ENCODE measurements at places on chromosomes 5 and 9.

DNA sequence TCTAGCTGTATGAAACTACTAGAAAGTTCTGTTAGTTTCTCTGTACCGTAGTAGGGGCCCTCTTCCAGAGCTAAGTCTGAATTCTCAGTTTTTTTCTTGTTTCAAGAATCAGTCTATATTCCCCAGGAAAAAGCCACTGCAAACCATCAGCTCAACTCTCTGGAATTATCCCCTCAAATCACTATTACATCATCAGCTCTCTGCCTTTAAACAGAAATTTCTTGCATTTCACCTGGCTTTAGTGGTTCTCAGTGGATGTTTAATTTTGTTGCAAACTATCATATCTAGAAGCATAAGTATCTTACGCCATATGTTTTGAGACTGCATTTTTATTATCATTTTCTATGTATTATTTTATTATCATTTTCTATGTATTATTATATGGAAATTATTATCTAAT lies 55.2 kb upstream of the PPP2CA start:
- DNase-seq, result no peak

DNA sequence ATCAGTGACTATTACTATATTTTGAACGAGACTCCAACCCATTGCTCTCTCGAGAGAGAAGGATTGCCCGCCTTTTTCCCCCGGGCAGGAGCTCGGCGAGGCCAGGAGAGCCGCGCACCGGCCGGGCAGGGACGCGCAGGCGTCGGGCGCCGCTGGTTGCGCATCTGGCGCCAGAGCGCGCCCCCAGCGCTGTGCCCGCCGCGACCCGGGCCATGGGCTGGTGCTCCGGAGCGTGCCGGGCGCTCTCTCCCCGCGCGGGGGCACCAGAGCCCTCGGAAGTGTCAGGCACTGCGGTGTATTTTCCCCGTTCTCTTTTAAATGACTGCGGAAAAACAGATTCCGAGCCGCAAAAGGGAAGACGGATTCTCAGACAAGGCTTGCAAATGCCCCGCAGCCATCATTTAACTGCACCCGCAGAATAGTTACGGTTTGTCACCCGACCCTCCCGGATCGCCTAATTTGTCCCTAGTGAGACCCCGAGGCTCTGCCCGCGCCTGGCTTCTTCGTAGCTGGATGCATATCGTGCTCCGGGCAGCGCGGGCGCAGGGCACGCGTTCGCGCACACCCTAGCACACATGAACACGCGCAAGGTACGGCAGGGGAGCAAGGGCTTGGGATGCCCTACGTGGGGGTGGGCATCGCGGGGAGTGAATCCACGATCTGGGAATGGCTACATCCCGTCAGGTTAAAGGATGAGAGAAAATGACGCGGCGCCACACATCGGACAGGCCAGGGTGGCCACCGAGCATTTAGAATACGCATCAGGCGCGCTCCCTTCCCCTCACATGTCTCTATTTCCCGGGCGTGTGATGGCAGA lies 1.1 kb upstream of the NTRK2 start:
- DNase-seq, result peak; percentile 5

- no peak for DNase-seq
These were observed 19.1 kb downstream of the GFI1B start for GRCh38 chr9:132997591-132997990.

GRCh38 chr5:138869763-138870500 lies 5.2 kb downstream of the LRRTM2 start:
- no peak for DNase-seq

- no peak for DNase-seq
These were observed 28.5 kb upstream of the PLPPR1 start for GRCh38 chr9:100999906-101000544.

DNA sequence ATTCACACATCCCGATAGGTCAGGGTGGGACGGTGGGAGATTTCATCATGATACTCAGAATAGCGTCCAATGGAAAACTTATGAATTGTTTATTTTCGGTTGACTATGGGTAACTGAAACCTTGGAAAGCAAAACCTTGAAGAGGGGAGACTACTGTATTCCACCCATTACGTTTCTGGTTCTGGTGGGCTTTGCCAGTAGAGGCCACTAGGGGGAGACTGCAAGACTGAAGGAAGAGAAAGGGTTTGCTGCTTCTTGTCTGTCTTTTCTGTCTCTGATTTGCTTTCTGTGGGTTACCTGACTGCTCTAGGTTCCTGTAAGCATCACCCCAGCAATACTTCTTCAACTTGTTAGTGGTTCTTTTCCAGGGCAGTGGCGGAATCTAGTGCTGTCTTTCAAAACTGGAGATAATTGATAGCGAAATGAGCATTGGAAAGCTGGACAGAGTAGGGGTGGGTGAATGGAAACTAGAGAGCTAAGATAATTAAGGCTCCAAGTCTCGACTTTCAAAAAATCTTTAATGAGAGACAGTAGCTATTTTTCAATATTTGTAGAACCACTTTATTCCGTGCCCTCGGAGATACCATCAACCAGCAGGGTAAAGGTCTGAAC lies 27.0 kb downstream of the GRIN3A start:
- DNase-seq, result no peak

- DNase-seq, result no peak
These were observed at the start of gene DIPK1B for GRCh38 chr9:136711751-136712689. Gene DIPK1B, plus strand, starts transcription at chr9:136712572. Its CDS starts 94 bp downstream, at chr9:136712666.

DNA sequence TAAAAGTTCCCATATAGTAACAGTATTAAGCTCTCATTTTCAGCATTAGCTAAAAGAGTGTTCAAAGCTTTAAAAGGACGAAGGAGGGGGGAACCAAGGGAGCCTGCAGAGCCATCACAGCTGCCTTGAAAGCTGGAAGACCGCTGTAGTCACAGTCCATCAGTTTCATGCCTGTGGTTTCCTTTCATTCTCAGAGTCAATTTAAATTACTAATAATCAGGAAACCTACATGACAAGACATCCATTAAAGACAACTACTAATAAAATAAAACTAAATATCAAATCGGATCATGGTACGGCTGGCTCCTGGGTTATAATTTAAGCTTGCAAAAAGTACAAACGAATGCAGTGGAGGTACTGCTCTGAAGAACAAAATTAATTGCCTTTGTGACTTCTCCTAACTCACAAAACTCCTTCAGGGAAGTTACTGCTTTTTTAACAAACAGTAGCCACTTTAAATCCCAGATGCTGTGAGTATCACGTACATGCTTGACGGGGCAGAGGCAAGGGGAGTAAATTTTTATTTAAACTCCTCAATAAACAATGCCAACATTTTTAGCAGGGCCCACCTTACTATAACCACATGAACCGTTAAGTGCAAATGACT lies 213.5 kb downstream of the DENND1A start:
- DNase-seq, result no peak

DNA sequence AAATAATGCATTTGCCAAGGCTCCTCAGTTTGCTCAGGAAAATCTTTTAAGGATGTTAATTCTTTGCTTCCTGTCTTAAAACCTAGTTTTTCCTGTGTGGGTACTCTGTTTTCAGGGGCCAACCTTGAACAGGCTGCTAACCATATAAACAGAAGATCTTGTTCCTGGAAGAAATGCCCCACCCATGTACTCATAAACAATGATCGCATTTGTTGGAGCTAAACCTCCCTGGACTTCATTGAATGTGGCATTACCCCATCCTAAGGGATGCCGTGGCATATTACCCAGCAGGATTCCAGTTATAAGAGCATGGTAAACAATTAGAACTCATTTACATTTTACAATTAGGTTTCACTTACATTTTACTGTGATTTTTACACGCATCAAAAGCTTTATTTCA lies 436.0 kb downstream of the ZNF608 start:
- DNase-seq, result no peak

- no peak for DNase-seq
These were observed 11.6 kb downstream of the ORM2 start for GRCh38 chr9:114341152-114341830.

- no peak for DNase-seq
These were observed 79.6 kb downstream of the RAI14 start for GRCh38 chr5:34735491-34736426.

GRCh38 chr5:1294835-1295649 lies at the start of gene TERT:
Gene TERT, minus strand, starts transcription at chr5:1295068. Its CDS starts 79 bp downstream, at chr5:1294989.
- DNase-seq, result no peak

GRCh38 chr5:124675931-124676846 lies 70.2 kb downstream of the ZNF608 start:
- no peak for DNase-seq

GRCh38 chr5:132622608-132623007 lies 35.4 kb upstream of the IL13 start:
- DNase-seq, result no peak

- DNase-seq, result no peak
These were observed 53.3 kb downstream of the PRRC2B start for GRCh38 chr9:131447148-131447547.

DNA sequence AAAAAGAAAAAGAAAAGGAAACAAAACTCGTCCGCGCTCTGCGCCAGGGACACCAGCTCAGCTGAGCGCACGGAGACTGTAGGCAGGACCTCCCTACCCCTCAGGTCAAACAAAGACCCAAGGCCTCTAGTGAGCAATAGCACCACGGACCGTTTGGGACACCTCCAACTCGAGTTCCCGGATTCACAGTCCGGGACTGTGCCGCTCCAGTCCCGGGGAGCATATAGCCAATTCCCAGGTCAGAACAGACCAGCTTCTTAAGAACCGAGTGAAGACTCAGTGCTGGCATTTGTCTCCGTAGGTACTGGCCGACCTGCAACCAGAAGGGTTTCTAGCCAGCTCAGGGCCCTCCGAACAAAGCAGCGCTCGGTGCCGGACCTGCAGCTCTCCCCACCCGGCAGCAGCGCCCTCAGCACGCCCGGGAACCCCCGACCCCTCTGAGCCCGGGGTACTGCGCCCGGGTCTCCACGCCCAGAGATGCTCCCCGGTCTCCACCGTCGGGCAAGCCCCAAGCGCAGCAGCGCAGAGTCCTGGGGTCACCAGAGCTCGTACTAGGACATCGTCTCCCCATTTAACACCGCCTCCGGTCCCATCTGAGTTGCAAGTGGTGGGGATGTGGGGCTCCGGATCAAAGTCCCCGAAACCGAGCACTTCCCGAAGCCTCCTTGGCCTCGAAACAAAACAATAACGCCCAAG lies 591 bp downstream of the ABCA1 start:
- peak; percentile 27 for DNase-seq

- no peak for DNase-seq
These were observed 56.9 kb downstream of the ACER2 start for GRCh38 chr9:19465586-19466279.

DNA sequence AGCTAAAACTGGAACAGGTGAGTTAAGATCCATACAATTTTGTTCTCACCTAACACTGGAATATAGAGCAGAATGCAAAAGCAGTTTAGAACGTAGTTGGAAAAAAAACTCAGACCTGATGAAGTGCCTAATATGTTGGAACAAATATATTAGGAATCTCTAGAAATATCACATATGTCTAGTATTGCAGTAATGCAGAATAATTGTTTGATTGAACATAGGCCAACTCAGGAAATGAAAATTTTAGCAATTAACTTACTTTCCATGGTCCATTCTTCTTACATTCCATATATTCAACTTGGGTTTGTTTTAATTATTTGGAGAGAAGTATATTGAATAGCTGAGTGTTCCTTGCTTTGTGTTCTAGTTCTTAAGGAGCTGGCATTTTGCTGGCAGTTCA lies 111.8 kb upstream of the ADAMTSL1 start:
- DNase-seq, result no peak

DNA sequence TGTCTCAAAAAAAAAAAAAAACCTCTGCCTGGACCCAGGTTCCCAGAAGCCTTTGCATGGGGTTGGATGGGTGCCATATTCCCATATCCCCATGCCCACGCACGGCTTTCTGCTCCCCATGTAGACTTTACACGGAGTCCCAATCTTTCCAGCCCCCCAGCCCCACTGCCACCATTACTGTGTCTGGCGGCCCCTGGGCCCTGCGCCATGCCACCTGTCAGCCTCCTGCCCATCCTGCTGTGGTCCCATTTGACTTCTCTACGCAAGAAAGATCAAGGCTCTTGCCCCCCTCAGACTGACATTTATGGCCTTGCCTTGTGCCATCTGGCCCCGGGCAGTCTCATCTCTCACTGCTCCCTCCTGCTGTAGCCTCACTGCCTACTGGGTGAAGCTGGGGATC lies 6.5 kb upstream of the AK1 start:
- DNase-seq, result no peak

DNA sequence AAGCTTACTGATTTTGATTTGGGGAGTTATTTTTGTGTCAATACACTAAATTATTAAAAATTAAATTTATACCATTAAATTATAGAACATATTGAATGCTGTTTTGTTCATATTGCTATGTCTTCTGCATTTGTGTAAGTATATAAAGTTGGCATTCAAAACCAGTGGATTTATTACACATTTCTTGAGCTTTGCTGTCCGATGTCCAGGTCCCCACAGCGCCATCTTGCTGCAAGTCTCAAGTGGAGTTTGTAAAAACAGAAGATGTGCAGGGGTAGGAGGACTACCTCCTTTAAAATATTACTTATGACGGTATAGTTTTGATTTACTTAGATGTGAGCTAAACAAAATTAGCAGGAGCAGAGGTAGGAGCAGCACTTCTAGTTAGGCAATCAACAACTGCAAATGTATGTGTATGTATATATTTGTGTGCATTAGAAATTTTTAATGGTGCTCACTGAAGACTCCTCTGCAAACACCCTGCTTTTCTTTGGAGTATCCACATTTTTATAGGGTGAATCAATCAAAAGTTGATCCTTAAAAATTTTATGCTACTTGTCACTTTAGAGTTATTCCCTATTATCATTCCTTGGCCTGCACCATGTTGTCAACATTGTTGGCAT lies 37.4 kb downstream of the CPEB4 start:
- DNase-seq, result no peak

DNA sequence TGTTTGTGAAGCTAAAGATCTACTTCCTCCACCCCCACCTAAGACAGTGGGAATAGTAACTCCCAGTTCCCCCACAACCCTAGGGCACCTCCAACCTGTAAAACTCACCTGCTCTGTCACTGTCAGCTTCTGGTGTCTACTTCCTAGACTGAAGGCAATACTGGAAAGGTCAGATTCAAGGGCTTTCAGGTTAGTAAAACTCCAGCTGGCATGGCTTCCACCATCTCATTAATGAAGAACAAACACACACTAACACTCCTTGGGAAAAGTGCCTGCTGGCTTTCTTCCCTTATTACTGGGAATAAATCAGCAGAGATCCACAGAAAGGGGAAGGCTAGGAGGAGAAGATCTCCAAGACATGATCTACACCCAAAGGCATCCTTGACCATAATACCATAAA lies 109.9 kb downstream of the TMEM174 start:
- DNase-seq, result peak; percentile 60

- DNase-seq, result no peak
These were observed 16.0 kb upstream of the PAPPA start for GRCh38 chr9:116137581-116137980.

DNA sequence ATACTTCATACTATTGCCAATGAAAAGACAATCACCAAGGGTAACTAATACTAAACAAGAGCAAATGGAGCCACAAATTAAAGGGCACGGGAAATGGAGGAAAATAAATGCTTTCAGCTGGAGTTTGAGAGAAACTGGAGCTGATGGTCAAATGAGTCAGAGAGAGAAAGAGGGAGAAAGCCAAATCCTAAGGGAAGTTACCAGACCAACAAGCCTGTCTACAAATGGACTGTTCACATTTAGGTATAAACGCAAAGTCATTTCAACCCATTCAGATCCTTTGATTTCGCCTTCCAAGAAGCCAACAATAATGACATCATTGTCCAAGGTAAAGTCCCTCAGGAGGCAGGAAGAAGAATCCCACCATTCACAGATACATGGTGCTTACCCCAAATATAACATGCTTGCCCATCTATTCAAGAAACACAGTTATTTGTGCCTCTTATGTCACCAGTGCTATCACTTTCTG lies 351.8 kb downstream of the RAB3C start:
- DNase-seq, result no peak

GRCh38 chr9:36902080-36902716 lies 131.9 kb downstream of the PAX5 start:
- DNase-seq, result no peak

- no peak for DNase-seq
These were observed 34.2 kb downstream of the ADAMTS2 start for GRCh38 chr5:179311091-179311470.
